ENCODE measurements at places on chromosomes 4 and X. TPM values are rescaled to one million over a fixed set of nuclear protein-coding genes. Genes with fewer than 3 reads are reported as not detected.
A peak's percentile ranks its signal among the peaks of the same experiment; 100 is the strongest.

DNA sequence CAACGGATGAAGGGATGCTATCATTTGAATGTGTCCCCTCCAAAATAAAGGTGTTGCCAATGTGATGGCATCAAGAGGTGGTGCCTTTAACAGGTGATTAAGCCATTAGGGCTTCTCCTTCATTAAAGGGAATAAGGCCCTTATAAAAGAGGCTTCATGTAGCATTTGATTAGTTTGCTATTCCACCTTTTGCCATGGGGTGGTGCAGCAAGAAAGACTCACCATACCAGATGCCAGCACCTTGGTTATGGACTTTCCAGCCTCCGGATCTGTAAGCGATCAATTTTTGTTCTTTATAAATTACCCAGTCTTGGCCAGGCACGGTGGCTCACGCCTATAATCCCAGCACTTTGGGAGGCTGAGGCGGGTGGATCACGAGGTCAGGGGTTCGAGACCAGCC, 7.9 kb upstream of the SLC25A43 start:
- no peak for DNase-seq

DNA sequence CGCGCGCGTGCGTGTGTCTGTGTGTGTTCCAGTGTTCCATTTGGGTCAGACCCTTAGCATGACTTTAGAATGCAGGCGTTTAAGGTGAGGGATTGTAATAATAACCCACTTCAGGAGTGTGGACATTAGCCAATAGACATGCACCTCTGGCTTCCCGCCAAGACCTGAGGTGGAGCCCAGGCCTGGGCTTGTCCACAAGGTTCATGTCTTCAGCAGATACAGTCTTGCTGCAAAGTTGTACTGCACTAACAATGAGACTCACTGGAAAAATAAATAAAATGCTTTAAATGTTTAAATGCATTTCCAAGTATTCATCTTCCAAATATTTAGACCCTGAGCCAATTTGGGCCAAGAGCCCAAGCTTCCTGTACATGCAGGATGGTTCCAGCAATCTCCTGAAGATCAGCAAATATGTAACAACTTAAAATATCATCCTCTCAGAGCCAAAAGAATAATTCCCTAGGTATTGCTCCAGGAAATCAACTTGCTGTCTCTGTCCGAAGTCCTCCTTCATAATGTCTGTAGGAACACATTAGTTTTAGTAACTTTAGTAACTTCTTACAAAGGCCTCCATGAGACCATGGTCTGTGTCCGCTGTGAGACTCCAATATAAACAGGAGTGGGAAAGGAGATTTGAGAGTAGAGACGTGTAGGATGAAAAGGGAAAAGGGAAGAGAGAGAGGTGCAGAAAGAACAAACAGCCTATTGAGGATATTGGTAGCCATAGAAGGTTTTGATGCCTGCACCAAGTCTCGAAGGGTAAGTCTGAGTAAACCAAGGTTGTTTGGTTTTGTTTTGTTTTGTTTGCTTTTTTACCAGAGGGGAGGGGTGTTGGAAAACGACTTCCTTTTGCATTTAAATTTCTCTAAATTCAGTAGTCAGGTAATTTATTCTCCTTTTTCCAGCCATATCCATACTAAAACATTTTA, 98.5 kb upstream of the KLF3 start:
- DNase-seq = peak; percentile 68

PCSK1N gene
- total RNA-seq = not detected

GRCh38 chr4:152572417-152573086, 36.7 kb upstream of the FBXW7 start:
- DNase-seq = no peak

DNA sequence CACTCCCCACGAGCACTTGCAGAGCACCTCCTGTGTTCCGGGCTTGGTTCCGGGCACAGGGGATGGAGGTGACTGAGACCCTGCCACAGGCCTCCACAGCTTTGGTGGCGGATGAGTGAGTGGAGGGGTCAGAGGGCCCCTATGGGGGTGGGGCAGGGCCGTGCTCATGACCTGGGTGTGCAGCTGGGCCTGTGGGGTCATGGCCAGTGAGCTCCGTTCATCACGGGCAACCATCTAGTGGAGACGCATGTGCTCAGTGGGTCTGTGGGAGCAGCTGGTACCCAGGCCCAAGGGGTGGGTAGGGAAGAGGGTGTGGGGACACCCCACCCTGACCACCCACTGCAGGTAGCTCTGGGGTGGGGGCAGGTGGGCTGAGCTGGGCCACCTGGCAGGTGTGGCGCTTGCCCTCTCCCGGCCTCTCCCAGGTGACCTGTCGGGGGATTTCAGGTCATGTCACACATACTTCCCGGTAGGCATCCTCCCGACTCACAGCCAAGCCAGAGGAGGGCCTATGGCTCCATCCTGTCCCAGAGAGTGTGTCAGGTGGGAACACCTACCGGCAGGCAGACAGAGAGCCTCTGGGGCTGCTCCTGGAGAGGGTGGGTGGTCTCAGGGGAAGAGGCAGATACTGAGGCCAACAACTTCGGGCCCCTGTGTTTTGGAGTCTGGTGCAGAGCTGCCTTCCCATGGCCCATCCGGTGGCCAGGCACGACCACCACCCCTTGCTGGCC, 3.6 kb downstream of the PSAPL1 start:
- peak; percentile 78 for DNase-seq

SMPX gene
- total RNA-seq = not detected

GRCh38 chr4:79823148-79823763, 249.8 kb downstream of the ANTXR2 start:
- no peak for DNase-seq

DNA sequence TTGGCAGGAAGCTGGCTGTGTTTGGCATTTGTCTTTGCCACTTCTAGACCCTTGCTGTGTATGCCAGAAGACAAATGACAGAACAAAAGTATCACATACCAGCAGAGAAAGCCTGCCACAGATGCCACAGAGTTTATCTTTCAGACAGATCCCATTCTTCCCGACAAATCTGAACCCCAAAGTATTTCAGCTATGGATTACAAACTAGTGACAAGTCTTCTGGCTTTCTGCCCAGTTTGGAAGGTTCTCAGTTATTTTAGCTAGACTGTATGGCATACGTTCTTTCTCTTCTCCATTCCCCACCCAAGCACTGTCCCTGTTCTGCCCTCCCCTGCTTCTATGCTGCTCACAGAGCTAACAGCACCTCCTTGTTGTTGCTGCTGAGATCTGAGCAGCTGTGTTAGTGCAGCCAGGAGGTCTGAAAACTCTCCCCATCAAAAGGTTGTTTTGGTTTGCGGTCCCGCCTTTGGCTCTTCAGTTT, 236.7 kb downstream of the FRAS1 start:
- no peak for DNase-seq

DNA sequence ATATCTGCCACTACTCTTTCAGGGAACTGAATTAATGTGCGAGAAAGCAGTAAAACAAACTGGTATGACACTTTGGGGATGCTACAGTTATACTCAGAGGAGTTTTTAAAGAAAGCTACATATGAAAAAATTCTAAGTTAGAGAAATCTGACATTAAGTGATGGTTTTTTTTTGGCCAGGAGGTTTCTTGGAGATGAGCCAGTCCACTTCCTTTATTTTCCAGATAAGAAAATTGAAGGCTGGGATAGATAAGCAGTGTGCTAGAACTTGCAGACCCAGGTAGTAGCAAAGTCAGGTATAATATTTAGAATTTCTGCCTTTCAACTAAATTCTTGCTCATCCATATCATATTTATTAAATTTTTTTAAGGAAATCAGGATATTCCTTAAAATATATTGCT, 106.8 kb downstream of the FAT4 start:
- DNase-seq = no peak

DNA sequence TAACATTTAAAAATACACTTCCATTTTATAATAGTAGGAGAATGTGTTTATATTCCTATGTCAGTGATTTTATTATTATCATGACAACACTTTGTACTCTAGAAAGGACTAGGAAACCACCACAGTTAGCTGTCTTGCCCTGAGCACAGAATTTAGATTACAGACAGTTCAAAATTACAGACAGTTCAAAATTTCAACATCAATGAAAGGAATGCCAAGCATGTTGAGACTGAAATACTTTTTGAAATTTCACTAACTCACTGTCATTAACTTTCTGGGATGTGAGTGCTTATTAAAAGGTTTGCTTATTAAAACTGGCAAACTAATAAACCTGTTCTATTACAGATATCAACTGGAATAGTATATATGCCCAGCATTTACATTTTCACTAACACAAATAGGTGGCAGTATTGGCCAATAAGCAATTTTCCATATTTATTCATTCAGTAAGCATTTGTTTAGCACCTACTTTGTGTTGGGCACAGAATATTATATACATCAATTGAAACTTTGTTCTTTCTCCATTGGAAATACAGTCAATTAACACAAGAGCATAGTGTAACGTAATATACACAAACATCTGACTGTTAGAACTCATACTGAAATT, 179.4 kb downstream of the FBXW7 start:
- no peak for DNase-seq

GRCh38 chr4:2073808-2074481, 14.8 kb downstream of the NAT8L start:
- DNase-seq = peak; percentile 71

- no peak for DNase-seq
These were observed 20.9 kb downstream of the UVSSA start for GRCh38 chr4:1367936-1368289.

DNA sequence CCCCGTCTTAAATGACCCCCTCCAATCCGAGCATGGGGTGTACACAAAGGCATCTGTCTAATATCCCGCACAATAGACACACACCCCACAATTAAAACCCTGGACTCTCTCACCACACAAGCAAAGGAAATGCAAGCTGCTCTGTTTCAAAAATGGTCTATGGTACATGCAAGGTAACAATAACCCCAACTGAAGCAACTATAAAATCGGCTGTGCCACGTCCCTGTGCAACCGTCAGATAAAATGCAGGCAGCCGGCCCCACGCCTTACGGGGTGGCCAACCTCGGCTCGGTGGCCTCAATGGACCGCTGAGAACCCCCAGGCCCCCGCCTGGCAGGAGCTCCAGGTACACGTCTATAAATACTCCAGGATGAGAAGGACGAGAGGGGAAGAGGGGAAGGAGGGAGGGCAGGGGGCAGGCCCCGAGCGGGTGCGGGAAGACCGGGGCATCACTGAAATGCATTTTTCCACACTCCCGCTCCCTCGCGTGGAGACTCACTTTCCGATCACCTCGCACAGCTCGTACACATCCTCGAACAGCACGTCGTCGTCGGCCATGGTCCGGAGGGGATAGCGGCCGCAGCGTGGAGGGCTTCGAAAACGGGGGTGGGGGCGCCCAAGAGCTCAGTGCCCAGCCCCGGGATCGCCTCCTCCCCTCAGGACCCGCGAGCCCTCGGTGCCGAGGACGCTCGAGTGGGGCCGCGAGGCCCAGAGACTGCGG, 763 bp downstream of the CASK start:
- peak; percentile 85 for DNase-seq

- no peak for DNase-seq
These were observed 19.6 kb upstream of the NKRF start for GRCh38 chrX:119625843-119626242.
